ENCODE measurements at places on chromosomes 4 and X.

GRCh38 chrX:150363561-150364346 is 637 bp downstream of the MAMLD1 start:
- no peak for DNase-seq

DNA sequence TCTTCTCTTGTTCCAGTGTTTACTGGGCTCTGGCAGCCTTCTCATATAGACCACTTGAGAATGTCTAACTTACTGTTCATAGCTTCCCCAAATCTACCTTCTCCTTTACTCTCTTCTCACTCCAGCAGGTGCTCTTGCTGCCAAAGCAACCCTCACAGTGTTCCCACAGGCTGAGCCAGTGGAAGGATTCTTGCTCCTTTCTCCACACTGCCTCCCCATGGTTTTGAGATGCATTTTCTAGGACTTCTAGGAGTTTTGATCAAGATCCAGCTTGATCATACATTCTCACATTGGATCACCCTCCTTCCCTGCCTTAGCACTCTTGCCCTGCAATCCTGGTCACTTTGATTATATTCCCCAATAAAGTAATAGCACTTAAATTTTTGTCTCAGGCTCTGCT is 230.8 kb downstream of the TMEM47 start:
- no peak for DNase-seq

GRCh38 chr4:46581677-46582076 is 191.7 kb upstream of the GABRA2 start:
- no peak for DNase-seq

DNA sequence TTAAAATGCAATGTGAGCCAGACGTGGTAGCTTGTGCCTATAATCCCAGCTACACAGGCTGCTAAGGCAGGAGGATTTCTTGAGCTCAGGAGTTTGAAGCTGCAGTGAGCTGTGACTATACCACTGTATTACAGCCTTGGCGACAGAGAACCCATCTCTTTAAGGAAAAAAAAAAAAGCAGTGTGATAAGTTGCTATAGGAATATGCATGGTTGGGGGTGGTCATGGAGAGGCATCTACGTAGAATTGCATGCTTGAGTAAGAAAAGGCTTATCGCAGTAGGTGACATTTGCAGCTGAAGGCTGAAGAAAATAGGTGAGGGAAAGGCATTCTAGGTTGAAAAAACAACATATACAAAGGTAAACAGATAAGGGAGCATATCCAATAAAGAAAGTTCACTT is 4.1 kb downstream of the DIAPH2 start:
- DNase-seq: no peak

- DNase-seq: no peak
Measured at GRCh38 chrX:35444671-35445355, 353.3 kb upstream of the MAGEB16 start.

DNA sequence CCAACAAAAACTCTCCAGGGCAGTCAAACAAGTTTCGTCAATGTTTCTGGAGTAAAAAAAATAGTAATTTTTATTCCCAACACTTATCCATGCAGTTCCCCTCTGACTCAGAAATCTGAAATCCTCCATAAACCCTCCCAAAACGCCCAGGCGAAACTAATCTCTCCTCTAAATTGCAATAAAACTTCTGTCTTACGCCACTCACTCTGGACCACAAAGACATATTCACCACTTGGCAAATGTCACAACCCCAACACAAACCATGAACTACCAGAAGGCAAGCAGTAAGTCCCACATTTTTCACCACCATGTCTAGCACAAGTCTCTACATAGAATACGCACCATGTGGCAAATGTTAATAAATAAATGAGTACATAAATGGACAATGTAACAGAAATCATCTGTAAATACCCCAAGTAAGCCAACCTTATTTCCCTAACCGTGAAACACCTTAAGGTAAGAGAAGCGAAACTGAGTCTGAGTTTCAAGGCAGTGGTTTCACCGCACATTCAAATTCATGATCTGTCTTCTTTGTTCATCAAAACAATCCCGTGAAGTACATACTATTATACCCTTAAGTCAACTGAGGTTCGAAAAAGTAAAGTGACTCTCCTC is 1.6 kb downstream of the PAPSS1 start:
- no peak for DNase-seq

- DNase-seq: no peak
Measured at GRCh38 chr4:105633241-105633640, 75.2 kb downstream of the INTS12 start.

DNA sequence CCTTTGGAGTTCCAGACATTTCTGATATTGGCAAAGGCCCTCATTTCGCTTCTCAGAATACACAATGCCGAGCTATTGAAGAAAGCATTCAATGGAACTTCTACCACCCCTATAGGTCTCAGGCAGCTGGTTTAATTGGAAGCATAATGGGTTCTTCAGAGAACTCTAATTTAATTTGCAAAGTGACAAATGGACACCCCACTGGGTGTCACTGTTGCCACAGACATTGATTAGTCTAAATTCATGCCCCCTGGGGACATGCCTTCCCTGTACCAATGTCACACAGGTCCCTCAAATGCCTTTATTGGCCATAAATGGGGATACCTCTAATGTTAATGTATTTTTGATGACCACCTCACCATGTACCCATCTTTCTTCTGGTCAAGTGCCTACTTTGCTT is 22.9 kb upstream of the TMEM255A start:
- DNase-seq: no peak

DNA sequence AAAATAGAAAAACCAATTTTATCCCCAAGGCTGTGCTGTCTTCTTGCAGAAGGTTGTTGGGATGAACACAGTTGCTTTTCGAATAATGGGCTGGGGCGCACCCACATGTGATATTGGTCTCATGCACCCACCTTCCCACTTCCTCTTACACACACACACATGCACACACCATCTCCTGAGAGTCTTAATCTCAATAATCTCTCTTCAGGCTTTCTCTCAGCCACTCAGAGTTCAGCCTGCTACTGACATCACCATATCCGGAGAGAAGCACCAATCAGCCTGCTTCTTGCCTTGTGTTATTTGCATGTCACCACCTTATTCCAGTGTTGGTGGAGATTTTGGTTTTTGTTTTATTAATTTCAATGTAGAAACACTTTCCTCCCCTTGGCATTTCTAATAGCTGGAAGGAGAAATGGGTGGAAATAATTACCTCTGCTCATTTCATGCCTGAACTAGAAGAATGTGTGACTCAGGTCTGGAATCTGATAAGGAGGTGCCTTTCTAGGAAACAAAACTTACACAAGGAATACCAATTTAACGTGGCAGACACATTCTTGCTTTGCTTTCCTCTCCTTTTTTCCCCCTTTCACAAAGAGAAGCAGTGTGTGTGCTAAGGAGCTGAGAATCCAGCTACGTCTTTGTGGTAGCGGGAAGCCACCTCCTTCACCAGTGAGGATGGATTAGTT is 400.2 kb downstream of the MID1IP1 start:
- no peak for DNase-seq

DNA sequence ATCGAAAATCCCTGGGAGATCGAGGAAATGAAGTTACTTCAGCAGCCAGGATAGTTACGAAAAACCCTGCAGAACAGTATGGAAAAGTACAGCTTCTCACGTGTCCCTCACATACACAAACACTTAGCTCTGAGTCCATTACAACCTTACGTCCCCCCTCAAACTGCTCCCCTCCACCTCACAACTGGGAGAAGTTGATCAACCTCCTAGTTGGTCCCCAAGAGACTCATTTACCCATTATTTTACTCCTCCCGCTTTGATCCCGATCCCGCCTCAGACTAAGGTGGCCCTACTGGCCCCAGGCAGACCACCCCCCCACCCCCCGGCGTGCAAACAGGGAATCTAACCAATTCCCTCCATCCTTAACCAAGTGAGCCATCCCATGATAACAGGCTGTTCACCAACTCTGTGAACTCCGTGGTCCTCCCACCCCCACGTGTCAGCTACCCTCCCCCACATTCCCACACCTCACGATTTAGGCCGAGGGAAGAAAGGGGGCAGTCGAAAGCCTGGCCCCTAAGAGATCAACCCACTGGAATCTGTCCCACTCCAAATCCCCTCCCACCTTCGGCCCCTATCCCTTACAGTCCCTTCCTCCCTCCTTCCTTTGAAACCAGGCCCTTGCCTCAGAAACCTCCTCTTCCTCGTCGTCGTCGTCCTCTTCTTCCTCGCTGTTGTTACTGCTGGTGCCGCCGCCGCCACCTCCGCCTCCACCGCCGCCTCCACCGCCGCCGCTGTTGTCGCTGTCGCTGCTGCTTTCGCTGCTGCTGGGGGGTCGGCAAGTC is 755 bp downstream of the ANKRD17 start:
- no peak for DNase-seq

DNA sequence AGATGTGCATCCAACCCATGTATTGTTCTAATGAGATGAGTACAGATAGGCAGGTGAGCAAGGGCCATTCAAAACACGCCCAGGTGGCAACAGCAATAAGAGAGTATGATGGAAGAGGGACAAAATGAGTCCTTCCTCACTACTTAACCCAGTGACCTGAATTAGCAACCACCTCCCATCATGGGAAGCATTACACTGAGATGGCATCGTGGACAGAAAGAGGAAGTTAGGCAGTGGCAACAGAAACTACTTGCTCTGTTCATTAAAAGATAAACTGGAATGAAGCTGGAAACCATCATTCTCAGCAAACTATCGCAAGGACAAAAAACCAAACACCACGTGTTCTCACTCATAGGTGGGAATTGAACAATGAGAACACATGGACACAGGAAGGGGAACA is 17.2 kb downstream of the RXFP1 start:
- DNase-seq: no peak

DNA sequence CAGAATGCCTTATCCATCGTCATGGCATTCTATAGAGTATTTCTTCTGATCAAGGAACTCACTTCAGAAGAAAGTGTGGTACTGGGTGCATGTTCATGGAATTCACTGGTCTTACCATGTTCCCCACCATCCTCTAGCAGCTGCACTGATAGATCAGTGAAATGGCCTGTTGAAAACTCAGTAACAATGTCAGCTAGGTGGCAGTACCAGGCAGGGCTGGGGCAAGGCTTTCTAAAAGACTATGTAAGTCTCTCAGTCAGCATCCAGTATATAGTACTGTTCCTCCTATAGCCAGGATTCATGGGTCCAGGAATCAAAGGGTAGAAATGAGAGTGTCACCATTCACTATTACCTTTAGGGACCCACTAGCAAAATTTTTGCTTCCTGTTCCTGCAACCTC is 15.8 kb upstream of the LDB2 start:
- DNase-seq: no peak

GRCh38 chrX:111010111-111010510 is 85.9 kb upstream of the PAK3 start:
- no peak for DNase-seq

DNA sequence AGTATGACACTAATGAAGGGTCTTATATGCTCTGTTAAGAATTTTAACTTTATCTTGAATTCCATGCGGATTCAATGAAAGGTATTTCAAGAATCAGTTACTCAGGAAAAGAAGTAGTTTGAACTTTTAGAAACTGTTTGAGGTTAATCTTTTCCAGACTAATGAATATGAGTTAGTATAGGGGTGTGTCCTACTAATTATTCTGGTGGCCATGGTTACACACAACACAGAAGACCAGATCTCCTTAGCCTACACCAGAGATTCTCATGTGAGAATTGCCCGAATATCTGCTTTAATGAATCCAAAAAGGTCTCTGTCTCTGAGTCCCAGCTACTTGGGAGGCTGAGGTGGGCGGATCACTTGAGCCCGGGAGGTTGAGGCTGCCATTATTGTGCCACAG is 100.4 kb downstream of the MMRN1 start:
- DNase-seq: no peak

DNA sequence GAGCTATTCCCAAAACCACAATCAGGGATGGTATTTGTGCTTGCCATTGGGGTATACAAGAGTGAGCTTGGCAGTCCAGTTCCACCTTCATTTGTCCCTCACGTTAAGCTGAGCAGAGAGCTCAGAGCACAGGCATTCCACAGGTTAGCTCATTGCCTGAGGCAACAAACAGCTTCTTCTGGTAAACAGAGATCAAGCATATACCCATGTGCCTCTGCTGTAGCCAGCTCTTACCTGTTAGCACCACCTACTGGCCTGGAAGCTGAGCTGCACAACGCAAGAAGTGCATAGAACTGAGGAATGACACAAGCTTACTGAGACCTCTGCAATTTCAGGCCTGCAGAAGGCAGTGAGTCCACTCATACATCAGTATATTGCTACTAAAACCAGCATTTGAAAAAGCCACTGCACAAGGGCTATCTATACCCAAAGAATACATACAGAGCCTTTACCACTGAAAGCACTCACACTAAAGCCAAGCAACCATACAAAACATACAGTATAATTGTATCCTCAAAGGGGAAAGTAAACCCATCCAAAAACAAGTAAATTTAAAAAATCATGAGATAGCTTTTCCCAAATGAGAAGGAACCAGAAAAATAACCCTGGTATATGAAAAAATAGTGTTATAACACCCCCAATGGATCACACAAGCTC is 258.3 kb upstream of the GABRA2 start:
- DNase-seq: peak; percentile 27

DNA sequence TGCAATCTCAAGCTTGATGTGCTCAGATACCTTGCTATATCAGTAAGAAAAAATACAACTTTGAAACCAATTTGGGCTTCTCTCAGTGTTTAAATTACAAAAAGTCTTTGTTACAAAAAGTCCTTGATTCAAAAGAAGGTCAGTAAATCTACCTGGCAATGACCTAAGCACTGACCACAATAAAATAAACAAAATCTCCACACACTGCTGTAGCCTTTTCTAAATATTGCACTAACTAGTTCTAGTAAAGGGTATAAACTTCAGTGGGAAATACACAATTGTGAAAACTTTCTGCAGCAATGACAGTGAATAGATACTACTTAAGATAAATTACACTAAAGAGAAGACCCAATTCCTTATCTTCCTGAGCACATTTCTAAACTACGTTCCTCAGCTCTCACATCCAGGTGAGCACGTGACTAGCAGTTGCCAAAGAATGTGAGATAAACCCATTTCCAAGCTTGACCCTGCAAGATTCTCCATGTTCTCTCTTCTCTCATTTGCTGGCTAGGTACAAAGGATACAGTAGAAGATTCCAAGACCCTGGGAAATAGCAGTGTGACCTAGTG is 81.4 kb upstream of the GPR34 start:
- DNase-seq: no peak

- DNase-seq: no peak
Measured at GRCh38 chr4:157121401-157121800, 45.5 kb downstream of the GLRB start.

GRCh38 chrX:101676571-101676970 is 16.9 kb upstream of the ARMCX2 start:
- no peak for DNase-seq

DNA sequence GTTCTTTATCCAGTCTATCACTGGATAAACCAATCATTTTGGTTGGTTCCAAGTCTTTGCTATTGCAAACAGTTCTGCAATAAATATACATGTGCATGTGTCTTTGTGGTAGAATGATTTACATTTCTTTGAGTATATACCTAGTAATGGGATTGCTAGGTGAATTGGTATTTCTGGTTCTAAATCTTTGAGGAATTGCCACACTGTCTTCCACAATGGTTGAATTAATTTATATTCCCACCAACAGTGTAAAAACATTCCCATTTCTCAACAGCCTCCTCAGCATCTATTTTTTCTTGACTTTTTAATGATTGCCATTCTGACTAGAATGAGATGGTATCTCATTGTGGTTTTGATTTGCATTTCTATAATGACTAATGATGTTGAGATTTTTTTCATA is 791.7 kb upstream of the AGA start:
- DNase-seq: no peak

Data from NCI-H446 (cell line).